Activated T-helper 1 cell treated with anti-CD3 and anti-CD28 coated beads, Interleukin-2, amount 50 U/mL, for 16 hours (primary cell): ENCODE measurements at places on chromosomes 11 and 22.
A peak's percentile ranks its signal among the peaks of the same experiment; 100 is the strongest.

DNA sequence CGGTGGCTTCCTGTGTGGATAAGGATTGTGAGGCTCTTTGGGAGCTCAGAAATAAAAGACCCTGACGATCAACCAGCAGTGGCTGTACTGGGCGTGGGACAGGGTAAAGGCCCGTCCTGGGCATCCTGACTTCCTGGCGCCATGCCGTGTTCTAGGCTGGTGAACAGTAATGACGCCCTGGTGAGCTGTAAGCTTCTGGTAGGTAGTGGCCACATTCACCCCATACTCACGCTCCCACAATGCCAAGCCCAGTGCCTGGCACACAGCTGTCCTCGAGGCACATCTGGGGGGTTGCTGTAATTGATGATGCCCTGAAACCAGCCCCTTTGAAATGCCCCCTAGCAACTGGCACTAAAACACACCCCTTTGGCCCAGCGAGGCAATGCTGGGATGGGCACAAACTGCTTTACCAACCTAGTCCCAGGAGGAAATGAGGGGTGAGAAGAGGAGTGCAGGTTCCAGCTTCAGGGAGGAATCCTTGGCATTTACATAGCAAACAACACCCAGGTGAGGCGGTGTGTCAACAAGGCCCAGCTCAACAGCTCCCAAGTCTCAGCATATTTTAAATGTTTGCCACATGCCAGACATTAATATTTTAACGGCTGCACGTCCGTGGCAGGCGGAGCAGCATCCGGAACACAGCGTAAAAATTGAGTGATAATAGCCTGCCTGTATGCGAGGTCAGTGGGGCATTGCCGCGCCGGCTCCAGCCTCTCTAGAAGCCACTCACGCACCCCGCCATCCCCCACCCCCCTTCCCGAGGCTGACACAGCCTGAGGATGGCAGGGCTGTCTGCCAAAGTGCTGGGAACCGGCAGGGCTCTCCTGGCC lies 79.3 kb downstream of the DSCAML1 start:
- no peak for DNase-seq

DNA sequence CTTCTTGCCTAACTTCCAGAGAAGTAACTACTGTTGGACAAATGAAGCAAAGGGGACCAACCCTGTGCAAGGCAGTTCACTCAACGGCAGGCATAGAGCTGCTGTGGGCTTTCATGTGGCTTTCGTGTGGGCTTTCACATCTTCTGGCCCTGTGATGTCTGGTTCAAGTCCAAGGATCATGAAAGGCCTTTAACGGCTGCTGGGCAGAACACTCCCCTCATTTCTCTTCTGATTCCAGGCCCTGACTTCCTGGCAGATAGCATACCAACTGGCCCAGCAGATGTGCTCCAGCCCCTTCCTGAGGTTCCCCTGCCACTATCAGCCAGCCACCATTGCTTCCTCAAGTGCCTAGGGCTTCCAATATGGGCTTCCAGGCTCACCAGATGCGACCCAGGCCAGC lies 28.7 kb upstream of the CTR9 start:
- no peak for DNase-seq

- DNase-seq = no peak
Observed at GRCh38 chr11:129416080-129416820, 40.6 kb downstream of the BARX2 start.

DNA sequence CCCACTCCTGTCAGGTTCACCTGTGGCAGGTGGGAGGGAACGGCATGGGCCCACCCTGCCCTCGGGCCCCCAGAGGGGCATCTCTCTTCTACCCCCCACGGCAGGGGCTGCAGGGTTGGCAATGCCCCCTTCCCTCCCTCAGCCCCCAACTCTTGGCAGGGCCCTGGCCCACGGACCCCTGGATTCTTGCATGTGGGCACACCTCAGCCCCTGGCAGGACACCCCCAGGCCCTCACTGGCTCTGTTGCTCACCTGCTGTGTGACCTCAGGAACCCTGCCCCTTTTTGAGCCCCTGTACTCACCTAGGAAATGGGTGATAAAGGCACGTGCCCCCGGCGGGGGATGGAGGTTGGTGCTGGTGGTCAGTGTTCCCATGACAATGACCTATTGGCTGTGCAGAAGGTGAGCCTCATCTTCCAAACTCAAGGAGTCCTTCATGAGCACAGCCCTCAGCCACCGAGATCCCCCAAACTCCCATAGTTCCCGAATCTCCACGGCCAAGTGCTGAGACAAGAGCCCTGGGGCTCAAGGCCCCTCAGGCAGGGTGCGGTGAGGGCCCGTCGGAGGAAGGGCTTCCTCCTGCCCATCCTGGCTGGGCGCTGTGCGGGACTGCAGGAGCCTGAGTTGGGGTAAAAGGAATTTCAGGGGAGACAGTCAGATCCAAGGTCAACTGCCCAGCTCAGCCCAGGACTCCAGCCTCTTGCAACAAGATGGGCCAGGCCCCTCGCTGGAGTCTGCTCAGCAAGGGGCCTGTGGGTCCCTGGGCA lies 198.2 kb downstream of the IGLL1 start:
- DNase-seq = no peak

DNA sequence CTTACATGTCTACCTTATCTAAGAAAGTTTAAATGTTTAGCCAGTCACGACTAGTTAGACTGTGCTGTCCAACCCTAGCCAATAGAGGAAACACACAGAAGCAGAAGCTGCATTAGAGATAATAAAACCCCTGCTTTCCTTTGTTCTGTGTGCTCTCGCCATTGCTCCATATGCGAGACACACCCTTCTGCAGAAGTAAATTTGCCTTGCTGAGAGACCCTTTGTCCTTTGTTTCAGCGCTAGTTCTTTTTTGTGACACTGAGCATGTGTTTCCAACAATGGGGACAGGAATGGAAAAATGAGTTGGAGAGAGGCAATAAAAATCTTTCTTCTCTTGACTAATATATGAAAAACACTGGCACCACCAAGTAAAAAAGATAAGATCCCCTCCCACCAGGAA lies 18.1 kb upstream of the MS4A4E start:
- no peak for DNase-seq

DNA sequence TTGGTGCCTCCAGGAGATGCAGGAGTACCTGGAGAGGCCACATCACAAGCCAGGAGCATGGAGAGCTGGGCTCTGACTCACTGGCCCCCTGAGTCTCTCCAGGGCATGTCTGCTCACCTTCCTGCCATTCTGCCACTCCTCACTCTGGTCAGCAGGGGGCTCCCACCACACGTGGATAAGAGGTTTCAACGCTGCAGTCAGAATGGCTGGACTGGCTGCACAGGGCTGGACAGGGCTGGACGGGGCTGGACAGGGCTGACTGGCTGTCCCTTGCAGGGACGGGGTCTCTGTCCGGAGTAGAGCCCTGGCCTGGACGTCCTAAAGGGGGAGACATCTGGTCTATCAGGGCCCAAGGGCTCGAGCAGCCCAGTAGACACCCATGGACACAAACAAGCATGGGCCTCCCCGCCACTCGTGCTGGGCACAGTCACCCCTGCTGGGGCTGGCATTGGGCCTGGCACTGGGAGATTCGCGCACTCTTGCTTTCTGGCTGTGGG lies 34.6 kb downstream of the CYTH4 start:
- peak; percentile 39 for DNase-seq

DNA sequence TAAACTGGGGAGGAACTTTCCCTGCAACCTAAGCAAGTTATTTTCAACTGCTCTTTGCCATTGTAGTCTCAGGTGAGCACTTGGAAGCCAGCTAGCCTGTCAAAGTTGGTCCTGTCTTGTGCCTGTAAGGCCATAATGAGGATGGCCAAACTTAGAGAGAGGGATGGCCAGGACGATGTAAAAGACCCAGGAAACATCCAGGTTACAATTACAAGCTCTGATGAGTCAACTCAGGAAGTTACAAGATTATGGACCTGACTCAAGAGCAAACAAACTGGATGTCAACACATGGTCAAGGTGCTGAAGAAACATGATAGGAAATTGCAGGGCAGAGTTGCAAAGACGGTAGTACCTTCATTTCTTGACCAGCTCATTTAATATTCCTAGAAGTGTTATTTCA lies 1.6 kb downstream of the GTPBP1 start:
- no peak for DNase-seq

GRCh38 chr22:27834364-27835185 lies 33.0 kb upstream of the MN1 start:
- no peak for DNase-seq

- no peak for DNase-seq
Observed at GRCh38 chr22:23678133-23678532, 12.7 kb upstream of the RGL4 start.

DNA sequence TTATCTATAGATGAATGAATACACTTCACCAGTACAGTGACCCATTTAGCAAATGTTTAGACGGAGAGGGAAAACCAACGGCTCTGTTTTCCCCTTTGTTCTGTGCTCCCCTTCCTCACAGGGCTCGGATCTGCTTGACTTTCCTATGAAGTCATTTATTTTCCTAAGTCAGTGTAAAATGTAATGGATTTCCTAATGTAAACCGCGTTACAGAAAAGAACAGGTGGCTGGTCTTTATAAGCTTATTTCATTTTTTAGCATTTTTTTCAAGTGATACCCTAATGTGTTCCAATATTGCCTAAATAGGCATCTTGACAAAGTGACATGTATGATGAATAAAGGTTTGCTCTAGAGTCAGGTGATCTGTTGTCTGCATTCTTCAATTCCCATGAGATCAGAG lies 207.5 kb downstream of the PGR start:
- DNase-seq = no peak

DNA sequence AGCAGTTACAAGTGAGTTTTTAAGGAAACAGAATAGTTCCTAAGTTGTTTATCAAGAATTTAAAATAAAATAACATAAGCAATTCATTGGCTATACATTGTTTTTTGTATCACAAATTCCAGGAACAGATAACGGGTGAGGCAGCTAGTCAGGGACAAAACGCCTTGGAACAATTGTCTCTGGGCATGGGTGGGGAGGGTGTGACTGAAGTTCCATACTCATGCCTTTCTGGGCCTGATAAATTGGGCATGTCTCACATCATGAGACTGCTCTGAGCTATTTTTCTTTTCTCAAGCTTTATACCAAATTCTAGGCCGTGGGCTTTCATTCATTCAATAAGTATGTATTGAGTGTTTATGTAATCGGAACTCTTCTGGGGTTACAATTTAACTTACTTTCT lies 21.6 kb downstream of the FOLR3 start:
- no peak for DNase-seq

DNA sequence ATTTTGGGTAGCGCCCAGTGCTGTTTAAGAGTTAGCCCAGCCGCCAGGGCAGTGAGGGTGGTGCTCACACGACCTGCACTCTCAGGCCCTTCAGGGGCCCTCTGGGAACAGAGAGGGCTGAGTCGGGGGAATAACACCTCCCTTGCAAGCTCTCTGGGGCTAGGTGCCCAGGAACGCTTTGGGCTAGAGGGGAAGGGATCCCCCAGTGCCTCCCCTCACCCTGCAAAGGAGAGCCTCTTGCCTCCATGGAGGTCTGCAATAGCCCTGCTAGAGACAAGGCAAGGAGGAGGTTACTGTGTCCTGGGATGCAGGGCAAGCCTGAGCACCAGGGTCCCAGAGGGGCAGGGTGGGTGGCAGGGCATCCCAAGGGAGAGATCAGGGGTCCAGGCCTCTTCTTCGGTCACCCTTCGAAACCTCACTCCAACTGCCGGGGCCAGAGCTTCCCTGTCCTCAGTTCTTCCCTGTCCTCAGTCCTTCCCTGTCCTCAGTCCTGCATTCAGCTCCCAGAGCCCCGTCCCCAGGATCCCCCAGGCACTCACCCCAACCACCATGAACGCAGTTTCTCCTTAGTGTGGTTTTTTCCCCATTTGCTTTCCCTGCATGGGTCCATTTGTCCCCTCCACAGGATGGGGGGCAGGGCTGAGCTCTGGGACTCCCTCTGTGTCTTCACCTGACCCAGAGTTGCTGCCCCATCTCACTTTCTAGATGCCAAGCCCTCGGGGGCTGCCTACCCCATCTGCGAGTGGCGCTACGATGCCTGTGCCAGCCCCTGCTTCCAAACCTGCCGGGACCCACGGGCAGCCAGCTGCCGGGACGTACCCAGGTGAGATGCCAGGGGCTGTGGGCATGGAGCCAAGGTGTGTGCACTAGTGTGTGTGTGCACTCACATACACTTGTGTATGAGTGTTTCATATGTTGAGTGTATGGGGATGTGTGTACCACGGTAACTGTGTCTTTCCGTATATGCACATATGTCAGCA lies 60.8 kb downstream of the OTOG start:
- DNase-seq = no peak

DNA sequence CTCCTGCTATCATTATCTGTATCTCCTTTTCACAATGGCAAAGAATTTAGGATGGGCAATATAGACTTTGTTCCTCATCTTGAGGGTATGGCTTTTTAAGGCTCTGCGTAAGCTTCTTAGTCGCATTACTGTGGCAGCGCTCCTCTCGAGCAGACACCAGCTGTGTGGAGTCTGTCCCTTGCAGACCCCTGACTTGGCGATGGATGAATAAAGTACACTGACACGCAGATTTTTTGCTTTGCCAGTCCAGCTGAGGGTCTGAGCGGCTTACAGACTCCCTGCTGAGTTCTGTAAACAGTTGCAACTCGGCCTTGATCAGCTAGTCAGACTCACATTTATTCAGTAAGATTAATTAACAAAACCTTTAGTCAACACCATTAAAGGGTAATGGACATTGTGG lies 390.0 kb upstream of the CNTN5 start:
- no peak for DNase-seq

DNA sequence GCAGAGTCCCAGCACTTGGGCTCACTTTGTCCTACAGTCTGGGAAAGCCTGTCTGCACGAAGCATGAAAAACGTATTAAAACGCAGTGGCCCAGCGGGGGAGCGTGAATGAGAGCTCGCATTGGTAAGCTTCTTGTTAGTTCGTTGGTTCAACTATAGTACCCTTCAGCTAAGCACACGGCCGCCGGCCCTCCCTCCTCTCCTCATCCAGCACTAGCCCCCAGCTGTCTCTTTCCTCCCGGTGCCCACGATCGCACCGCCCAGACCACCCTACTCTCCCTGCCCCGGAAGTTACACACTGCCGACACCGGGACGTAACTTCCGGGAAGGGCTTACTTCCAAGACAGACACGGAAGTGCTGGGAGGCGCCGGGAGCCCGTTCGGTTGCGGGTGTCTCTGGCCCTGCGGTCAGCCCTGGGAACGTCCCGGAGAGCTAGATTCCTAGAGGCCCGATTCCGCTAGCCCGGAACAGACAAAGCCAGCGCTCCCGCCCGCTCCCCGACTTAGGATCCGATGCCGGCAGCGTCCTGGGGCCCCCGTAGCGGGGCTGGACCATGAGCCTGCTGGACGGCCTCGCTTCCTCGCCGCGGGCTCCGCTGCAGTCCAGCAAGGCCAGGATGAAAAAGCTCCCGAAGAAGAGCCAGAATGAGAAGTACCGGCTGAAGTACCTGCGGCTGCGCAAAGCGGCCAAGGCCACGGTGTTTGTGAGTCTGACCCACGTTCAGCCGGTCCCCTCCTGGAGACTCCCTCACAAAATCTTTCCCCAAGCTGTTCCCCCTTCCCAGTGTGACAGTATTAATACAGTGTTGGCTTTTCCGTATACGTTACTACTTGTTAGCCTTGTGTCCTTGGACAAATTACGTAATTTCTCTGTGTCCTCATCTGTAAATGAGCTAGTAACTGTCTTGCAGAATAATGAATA lies at the start of gene TBRG1:
Gene TBRG1, plus strand, starts transcription at position 334 of the 921 bp plus-strand sequence. Its CDS starts 220 bp downstream, at position 554.
- peak; percentile 61 for DNase-seq

GRCh38 chr11:18939314-18939713 lies at the start of gene MRGPRX1:
TSS of gene MRGPRX1 (minus strand) at chr11:18939414. CDS start at chr11:18934784, 4,630 bp downstream.
- no peak for DNase-seq
